Stimulated activated CD4-positive, alpha-beta T cell treated with anti-CD3 and anti-CD28 coated beads, Interleukin-1b, Interleukin-23, amount 100 ng/mL, for 1 hour (primary cell): ENCODE measurements at places on chromosomes 13 and 19.
A peak's percentile ranks its signal among the peaks of the same experiment; 100 is the strongest.

- DNase-seq: no peak
These were observed 81.1 kb downstream of the TNFSF13B start for GRCh38 chr13:108350579-108350978.

- DNase-seq: no peak
These were observed 82.1 kb downstream of the CHST8 start for GRCh38 chr19:33703821-33704220.

GRCh38 chr13:46551410-46552302 lies 1.3 kb upstream of the LRCH1 start:
- peak; percentile 16 for DNase-seq

DNA sequence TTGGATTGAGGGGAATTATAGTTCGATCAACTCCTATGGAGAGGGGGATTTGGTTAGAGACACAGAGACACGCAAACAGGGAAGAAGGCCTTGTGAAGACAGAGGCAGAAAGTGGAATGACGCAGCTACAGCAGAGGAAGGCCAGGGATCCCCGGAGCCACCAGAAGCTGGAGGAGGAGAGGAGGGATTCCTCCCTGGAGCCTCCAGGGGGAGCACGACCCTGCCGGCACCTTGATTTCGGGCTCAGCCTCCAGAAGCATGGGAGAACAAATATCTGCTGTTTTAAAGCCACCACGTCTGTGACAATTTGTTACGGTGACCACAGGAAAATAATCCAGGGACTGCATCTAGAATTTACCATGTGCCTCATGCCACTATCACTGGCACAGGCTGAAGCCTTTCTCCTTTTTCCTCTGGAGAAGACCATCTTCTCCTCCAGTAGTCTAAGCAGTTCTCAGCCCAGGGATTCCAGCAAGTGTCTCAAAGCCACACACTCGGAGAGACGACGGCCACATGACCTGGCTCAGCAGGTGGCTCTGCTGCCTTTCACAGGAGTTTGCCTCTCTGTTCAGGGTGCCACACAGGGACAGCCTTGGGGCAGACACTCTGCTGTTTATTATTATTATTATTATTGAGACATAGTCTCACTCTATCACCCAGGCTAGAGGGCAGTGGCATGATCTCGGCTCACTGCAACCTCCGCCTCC lies 39.9 kb upstream of the CCNE1 start:
- DNase-seq: peak; percentile 10

- no peak for DNase-seq
These were observed 698 bp downstream of the KANK2 start for GRCh38 chr19:11196406-11197287.

GRCh38 chr13:57631596-57632275 lies at the start of gene PCDH17:
PCDH17 (plus strand) TSS chr13:57631744; CDS start chr13:57632547, 803 bp downstream.
- DNase-seq: no peak

DNA sequence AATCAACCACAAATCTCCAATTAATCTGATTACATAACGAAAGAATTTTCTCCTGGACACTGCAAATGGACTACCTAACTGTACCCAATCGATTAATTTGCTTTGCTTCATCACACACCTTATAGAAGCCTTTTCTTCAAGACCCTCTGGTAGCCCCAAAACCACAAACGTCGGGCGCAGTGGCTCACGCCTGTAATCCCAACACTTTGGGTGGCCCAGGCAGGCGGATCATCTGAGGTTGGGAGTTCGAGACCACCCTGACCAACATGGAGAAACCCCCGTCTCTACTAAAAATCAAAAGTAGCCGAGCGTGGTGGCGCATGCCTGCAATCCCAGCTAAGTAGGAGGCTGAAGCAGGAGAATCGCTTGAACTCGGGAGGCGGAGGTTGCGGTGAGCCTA lies 42.9 kb upstream of the ZNF429 start:
- DNase-seq: no peak
